ENCODE measurements at places on chromosomes 16 and 17.

- DNase-seq: no peak
Observed at GRCh38 chr17:83100853-83101391, 21.5 kb downstream of the METRNL start.

GRCh38 chr16:24165273-24165672 lies 90.9 kb upstream of the CACNG3 start:
- DNase-seq: no peak

DNA sequence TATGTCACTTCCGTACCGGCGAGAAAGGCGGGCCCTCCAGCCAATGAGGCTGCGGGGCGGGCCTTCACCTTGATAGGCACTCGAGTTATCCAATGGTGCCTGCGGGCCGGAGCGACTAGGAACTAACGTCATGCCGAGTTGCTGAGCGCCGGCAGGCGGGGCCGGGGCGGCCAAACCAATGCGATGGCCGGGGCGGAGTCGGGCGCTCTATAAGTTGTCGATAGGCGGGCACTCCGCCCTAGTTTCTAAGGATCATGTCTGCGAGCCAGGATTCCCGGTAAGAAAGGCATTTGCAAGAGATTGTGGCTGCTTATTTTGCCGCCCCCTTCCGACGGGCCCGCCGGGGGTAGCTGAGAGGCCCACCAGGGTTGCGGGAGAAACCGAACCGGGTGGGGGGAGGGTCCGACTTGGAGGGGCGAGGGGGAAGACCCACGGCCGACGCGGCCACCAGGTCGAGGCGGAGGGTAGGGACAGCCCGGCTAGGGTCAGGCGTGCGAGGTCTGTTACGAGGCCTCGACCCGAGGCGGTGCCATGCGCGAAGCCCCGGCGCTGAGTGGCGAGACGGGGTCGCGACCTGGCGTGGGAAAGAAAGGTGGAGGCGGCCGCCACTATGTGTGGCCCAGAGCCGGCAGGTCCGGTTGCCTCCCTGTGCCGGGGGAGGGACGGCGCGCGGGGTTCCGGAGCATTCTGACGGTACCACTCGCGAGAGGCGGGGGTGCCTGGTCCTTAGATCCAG lies 6.7 kb upstream of the CD68 start:
- DNase-seq: peak; percentile 99

DNA sequence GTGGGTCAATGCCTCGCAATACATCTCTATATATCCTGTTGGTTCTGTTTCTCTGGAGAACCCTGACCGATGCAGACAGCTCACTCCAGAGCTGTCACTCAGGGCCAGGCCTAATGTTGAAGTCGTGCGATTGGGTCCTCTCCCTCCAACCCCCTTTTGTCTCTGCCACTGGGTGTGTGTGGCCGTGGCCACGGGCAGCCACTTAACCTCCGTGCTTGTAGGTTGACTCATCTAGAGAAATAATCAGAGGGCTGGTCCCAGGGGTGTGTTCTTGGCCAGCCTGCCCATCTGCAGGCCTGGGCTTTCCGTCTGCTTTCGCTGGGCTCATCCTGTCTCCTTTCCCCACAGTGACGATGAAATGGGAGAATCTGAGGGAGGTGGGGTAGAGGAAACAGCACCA lies 7.4 kb downstream of the ADAD2 start:
- DNase-seq: no peak

DNA sequence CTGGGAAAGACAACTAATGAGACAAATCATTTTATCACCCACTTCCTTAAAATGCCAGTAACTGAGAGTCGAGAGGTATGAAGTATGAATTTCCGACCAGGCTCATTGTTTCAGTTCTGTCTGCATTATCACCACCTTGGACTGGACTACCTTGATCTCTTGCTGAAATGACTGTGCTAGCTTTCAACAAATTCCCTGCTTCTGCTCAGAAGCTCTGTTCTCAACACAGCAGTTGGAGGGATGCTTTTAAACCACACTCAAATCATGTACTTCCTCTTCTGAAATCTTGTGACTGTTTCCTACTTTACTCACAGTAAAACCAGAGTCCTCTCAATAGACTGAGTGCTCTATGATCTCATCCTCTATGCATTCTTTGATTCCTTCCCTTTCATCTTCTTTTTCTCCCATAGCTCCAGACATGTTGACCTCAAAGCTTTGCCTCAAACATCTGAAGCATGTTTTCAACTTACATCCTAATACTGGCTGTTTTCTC lies 195.8 kb downstream of the KCNJ2 start:
- no peak for DNase-seq

- no peak for DNase-seq
Observed at GRCh38 chr16:57639172-57639887, 10.9 kb downstream of the ADGRG1 start.

- no peak for DNase-seq
Observed at GRCh38 chr17:82840431-82840831, 609 bp upstream of the ZNF750 start.

DNA sequence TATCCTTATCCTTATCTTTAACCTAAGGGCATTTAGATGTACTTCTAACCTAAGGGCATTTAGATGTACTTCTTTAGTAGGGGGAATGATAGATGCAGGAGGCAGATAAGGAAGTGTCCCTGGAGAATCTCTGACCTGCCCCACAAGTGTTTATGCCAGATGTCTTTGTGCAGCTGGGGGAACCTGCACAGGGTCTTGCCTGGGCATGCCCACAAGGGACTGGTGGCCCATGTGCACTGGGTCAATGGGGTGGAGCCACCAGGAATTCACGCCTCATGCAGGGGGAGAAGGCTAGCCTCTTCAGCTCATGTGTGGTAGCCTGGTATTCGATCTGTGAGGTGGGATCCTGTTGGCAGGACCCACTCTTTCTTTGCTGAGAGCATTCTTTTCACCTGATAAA lies 38.0 kb downstream of the CA10 start:
- DNase-seq: no peak

DNA sequence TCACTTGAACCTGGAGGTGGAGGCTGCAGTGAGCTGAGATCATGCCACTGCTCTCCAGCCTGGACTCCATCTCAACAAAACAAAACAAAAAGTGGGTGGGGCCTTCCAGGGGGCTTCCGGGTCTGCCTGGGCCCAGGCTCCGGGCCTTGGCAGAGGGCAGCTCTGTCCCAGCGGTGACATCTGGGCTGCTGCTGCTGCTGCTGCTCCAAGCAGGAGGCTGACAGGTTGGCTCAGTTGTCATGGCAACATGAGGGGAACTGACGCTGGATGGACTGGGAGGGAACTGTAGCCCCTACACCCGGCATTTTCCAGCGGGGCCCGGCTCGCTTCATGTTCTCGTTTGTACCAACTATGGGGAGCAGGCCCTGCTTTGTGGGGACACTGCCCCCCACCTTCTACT lies 4.0 kb downstream of the BAIAP3 start:
- no peak for DNase-seq

DNA sequence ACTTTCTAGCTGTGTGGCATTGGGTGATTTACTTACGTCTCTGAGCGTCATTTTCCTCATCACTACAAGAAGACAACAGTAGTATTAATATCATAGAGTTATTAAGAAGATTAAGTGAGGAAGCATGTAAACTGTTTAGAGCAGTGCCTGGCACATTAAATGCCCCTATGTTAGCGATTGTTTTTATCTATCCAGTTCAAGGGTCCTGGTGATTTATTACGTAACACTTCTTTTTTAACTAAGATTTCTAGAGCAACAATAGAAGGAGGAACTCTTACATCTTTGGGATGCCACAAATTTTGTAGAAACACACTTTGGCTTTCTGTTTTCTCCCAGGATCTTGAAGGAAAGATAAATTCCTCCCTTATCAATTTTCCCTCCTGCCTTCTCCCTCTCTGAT lies 3.3 kb upstream of the GAS7 start:
- DNase-seq: no peak

DNA sequence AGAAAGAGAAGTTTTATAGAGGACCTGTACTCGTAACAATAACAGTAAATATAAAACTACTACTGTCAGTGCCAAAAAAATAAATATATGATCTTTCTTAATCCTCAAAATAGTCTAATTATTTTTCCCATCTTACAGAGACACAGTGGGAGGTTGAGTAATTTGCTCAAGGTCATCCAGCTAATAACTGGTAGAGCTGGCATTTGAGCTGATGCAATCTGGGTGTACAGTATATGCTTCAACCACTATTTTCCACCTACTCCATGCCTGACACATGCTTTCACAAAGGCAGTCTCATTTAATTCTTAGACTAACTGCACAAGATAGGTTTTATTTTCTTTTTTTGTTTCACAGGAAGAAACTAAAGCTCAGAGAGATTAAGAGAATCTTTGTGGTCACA lies 33.6 kb downstream of the PIGL start:
- DNase-seq: no peak
